ENCODE measurements at places on chromosomes 16 and 17.

DNA sequence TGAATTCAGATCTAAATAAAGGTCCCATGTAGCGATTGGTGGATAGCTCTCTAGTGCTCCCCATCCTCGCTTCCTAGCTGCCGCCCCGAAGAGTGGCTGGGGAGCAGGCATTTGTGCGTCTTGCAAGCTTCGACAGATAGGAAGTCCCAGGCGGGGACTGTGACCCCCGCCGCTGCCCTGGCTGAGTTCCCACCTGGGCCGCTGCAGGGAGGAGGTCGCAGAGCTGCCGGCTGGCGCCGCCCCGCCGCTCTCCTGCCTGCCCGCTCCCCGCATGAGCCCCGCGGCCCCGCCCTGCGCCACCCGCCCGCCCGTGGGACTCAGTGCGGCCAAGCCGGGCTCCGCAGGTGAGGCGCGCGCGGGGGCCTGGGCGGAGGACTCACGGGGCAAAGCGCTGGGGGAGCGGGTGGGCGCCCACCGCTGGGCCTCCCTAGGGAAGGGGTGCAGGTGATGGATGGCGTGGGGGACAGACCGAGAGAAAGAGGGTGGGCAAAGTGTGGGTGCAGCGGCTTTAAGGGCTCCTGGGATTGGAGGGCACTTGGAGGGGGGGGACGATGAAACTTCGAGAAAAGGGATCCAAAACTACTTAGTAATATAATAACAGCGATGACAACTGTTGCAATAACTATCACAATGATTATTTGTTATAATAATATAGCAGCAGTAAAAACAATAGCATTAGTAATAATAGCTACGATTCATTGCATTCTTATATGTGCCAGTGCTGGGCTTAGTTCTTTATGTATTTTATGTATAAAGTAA lies at the start of gene OTOA:
OTOA (plus strand) TSS at position 80 of the 759 bp plus-strand sequence. CDS start 14,547 bp downstream, outside the sequence.
- DNase-seq: no peak

DNA sequence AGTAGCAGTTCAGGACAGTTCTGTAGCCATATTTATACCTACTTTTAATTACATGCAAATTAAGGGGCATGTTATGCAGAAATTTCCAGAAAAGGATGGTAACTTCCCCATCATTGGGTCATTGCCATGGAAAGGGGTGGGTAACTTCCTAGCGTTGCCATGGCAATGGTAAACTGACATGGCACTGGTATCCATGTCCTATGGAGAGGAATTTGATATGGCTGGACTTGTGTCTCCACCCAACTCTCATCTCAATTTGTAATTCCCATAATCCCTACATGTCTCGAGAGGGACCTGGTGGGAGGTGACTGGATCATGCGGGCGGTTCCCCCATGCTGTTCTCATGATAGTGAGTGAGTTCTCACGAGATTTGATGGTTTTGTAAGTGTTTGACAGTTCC lies 35.6 kb upstream of the CACNG4 start:
- no peak for DNase-seq

DNA sequence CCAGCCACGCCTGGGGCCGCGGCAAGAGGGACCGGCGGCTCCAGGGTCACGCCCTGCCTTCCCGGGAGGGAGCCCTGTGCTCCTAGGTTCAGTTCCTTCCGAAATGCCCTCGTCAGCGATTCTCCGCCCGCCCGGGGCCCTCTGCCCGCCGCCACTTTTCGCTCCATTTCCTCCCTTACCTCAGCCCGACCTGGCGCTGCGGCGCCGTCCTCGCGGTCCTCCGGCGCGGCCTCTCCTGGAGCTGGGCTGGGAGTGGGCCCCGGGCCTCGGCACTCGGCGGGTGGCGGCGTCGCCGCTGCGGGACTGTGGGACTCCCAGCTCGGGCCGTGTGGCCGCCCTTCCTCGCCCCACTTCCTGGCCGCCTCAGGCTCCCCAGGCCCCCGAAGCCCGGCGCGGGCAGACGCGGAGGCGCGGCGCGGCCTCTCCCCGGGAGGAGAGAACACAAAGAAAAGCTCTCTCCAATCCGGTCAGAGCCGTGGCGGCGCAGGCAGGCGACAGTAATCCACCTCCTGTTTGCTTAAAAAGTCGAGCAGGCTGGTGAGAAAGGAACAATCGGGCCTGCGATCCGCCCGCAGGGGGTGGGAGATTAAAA lies 1.6 kb downstream of the BAHCC1 start:
- no peak for DNase-seq

GRCh38 chr17:6528557-6528956 lies 27.8 kb downstream of the PITPNM3 start:
- DNase-seq: no peak

DNA sequence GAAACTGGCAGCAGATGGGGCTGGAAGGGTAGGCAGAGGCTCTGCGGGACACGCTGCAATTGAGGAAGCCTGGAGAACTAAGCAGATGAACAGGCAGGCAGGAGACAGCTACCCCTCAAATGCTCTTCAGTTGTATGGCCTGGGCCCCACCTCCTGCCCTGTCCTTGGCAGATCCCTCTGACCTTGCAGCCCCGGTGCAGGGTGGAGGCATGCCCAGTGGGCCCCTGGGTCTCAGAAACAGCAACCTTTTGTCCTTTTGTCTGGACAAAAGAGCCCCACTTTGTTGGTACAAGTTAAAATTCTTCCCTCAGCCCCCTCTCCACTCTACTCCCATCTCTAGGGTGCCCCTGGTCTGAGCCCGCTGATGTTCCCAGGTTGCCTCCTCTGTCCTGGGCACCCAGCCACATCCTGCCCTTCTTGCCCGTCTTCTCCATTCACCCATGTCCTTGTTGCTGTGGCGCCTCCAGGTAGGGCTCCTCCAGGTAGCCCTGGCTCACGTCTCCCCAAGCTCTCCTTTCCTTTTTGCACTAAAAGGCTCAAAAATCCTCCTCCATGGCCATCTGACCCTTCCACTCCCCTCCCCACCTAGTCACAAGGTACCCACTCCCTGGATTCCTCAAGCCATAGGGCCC lies 136.8 kb downstream of the CLEC16A start:
- no peak for DNase-seq

- DNase-seq: no peak
Measured at GRCh38 chr16:56073508-56073907, 117.8 kb upstream of the GNAO1 start.

Data from H54 (cell line).